CD4-positive, alpha-beta T cell (primary cell): ENCODE measurements at places on chromosomes 16 and 17.

GRCh38 chr16:87635541-87636049 is 33.3 kb downstream of the JPH3 start:
- no peaks in the 10 kb centered on the region for H3K36me3 ChIP-seq
- H3K4me3 ChIP-seq: peak overlapping the region; percentile 51
- no peaks in the 10 kb centered on the region for H3K27me3 ChIP-seq
- DNase-seq: peak; percentile 63
- H3K27ac ChIP-seq: no peak overlapping the region

DNA sequence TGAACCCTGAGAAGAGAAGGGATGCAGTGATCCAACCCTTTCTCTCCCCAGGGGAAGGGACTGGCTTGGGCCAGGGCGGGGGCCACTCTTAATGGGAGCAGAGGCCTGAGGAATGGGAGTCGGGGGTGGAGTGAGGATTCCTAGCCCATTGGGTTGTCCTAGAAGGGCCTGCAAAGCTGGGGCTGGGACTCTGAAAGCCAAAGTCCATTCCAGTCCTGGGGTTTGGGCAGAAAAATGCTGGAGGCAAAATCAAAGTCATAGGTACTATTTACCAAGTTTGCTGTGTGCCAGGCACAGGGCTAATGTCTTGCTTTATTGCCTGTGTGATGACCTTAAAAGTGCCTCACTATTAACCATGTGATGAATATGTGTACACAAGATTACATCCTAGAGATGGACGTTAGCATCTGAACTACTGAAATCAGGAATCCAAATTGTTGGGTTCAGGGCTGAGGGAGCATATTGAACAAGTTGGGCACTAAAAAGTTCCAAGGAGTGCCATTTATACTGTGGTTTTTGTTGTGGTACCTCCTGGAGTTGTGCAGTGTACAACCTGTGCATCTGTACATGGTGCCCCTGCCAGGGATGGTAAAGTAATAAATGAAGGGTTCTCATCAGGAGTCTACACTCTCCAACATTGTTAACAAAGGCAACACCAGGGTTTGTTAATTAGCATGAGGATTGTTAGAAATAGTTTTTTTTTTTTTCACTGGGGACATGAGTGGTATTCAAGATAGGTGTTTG is 84.4 kb upstream of the NKD1 start:
- DNase-seq: no peak
- H3K4me1 ChIP-seq: peaks cover 8% of the 10 kb centered on the region
- H3K27me3 ChIP-seq: peaks cover 9% of the 10 kb centered on the region
- no peaks in the 10 kb centered on the region for H3K36me3 ChIP-seq

GRCh38 chr16:24611310-24611709 is 71.9 kb downstream of the RBBP6 start:
- no peak overlapping the region for H3K4me3 ChIP-seq
- H3K4me1 ChIP-seq: peaks cover 7% of the 10 kb centered on the region
- H3K36me3 ChIP-seq: no peaks in the 10 kb centered on the region
- peaks cover 20% of the 10 kb centered on the region for H3K27me3 ChIP-seq

DNA sequence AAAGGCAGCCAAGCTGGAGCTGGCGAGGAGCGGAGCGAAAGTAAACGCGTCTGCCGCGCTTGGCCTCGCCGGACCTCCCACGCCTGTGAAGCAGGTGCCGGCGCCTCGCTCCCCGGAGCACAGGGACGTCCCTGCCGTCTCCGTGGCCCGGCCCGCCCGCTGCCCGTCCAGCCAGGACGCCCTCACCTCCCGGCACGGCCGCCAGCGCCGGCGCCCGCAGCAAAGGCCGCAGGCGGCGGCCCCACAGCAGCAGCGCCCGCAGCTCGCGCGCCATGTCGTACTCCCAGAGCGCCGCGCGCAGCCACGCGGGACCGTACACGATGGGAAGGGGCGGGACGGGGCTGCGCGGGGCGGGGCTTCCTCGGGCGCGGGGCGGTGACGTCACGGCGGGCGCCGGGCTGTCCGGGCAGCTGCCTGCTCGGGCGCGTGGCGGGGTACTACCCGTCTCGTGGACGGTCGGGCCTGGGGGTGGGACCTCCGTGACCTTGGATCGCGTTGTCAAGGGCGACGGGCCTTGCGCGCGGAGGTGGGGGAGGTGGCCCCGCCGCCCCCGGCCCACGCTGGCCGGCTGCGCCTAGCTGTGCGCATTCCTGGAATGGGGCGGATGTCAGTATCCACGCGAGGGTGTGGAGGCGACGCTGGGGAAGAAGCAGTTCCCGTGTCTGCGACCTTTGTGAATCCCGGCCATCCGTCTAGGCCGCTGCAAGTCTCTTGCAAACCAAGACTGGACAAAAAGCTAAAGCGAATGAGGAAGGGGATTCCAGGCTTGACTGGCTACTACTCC is at the start of gene TRAP1:
TSS of gene TRAP1 (minus strand) at position 290 of the 784 bp plus-strand sequence. CDS start at position 274, 16 bp downstream.
- H3K4me1 ChIP-seq: peaks cover 33% of the 10 kb centered on the region
- H3K36me3 ChIP-seq: peaks cover 14% of the 10 kb centered on the region
- peak within 1 kb of the TSS; percentile 72 for H3K27ac ChIP-seq
- DNase-seq: peak; percentile 94

DNA sequence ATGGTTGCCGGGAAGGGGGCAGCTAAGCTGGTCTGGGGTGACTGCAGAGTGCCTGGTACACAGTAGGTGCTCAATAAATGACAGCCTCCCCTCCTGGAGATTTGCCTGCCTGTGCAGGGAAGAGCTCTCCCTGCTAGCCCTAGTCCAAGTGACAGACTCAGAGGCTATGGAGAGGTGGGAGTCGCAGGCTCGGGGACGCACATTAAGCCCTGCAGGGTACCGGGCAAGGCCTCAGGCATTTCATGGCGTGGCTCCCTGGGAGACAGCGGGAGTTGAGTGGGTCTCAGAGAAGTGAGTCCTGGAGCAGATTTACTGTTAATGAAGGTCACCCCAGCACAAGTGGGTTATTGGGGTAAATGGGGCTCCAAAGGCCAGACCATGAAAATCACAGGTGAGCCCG is 132.2 kb upstream of the CDC42EP4 start:
- H3K4me3 ChIP-seq: no peak overlapping the region
- no peaks in the 10 kb centered on the region for H3K27me3 ChIP-seq
- no peak overlapping the region for H3K27ac ChIP-seq
- DNase-seq: no peak
- H3K36me3 ChIP-seq: no peaks in the 10 kb centered on the region

DNA sequence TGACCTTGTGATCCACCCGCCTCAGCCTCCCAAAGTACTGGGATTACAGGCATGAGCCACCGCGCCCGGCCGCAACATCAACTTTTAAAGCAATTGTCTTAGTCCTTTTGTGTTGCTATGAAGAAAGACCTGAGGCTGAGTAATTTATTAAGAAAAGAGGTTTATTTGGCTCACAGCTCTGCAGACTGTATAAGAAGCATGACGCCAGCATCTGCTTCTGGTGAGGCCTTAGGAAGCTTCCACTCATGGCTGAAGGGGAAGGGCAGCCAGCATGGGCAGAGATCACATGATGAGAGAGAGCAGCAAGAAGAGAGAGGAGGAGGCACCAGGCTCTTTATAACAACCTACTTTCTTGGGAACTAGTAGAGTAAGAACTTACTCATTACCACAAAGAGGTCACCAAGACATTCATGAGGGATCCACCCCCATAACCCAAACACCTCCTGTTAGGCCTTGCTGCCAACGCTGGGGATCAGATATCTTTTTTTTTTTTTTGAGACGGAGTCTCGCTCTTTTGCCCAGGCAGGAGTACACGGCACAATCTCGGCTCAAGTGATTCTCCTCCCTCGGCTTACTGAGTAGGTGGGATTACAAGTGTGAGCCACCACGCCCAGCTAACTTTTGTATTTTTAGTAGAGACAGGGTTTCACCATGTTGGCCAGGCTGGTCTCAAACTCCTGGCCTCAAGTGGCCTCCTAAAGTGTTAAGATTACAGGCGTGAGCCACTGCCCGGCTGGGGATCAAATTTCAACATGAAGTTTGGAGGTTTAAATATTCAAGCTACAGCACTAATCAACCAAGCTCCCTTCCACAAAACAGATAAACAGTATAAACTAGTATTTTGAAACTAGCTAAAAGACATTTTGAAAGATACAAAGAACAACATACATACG is 21.4 kb upstream of the GPT2 start:
- H3K4me3 ChIP-seq: no peak overlapping the region
- H3K27ac ChIP-seq: no peak overlapping the region
- peaks cover 4% of the 10 kb centered on the region for H3K4me1 ChIP-seq
- no peaks in the 10 kb centered on the region for H3K27me3 ChIP-seq
- H3K36me3 ChIP-seq: no peaks in the 10 kb centered on the region

- H3K27ac ChIP-seq: no peak overlapping the region
- DNase-seq: no peak
- no peaks in the 10 kb centered on the region for H3K36me3 ChIP-seq
- no peaks in the 10 kb centered on the region for H3K27me3 ChIP-seq
- no peaks in the 10 kb centered on the region for H3K4me1 ChIP-seq
These were observed 36.5 kb upstream of the SIAH1 start for GRCh38 chr16:48421741-48422140.

- DNase-seq: peak; percentile 75
- H3K27me3 ChIP-seq: peaks cover 44% of the 10 kb centered on the region
- no peak overlapping the region for H3K27ac ChIP-seq
- H3K36me3 ChIP-seq: no peaks in the 10 kb centered on the region
These were observed 7.8 kb downstream of the PMP22 start for GRCh38 chr17:15257258-15257788.

DNA sequence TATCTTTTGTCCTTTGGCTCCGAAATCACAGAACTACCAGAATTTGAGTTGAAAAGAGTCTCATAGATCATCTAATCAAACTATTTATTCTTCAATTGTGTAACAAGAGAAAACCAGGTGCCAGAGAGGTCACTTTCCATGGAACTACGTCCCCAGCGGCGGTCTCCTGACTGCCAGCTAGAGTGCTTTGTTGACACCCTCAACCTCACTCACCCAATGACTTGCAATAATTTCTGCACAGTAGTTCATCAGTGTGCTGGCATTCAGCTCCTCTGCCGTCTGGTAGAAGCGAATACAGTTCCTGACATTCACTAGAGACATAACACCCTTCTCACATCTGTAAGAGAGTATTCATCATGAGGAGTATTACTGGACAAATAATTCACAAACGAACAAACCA is 54.2 kb downstream of the ANKFY1 start:
- H3K4me1 ChIP-seq: peaks cover 7% of the 10 kb centered on the region
- peaks cover 57% of the 10 kb centered on the region for H3K36me3 ChIP-seq
- no peaks in the 10 kb centered on the region for H3K27me3 ChIP-seq
- no peak overlapping the region for H3K4me3 ChIP-seq

GRCh38 chr17:82486231-82487094 is 27.9 kb downstream of the NARF start:
- peaks cover 18% of the 10 kb centered on the region for H3K4me1 ChIP-seq
- H3K27me3 ChIP-seq: no peaks in the 10 kb centered on the region
- H3K4me3 ChIP-seq: no peak overlapping the region
- no peak overlapping the region for H3K27ac ChIP-seq
- H3K36me3 ChIP-seq: peaks cover 66% of the 10 kb centered on the region

DNA sequence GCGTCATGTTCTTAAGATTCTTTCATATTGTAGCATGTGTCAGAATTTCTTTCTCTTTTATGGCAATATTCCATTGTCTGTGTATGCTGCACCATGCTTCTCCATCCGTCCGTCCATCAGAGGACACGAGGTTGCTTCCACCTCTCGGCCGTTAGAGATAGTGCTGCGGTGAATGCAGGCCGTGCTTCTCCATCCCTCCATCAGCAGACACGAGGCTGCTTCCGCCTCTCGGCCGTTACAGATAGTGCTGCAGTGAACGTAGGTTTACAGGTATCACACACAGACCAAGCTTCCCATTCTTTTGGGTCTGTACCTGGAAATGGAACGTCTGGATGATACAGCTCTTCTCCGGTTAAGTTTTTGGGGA is 113.5 kb downstream of the CMIP start:
- peaks cover 4% of the 10 kb centered on the region for H3K4me1 ChIP-seq
- DNase-seq: no peak
- H3K4me3 ChIP-seq: no peak overlapping the region
- no peak overlapping the region for H3K27ac ChIP-seq
- H3K36me3 ChIP-seq: peaks cover 3% of the 10 kb centered on the region

DNA sequence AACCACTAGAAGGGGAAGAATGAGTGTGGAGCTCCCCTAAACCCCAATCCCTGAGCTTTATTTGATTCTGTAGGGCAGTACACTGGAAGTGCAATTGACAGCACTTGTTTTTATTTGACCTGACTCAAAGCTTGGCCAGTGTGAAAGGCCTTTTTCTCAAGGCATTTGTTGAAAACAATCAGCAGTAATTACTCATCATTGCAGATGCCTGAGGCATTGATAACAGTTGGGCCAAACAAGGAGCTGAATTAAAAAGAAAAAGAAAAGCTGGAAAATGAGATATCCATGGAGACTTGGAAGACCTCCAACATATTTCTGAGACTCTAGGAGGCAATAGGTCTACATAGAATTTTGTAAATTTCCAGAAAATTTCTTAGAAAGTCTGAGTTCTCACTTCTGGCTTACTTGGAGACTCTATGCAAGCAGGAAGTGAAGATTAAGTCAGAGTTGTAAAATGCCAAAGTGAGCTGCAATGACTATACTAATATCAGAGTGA is 200.8 kb upstream of the KCNJ16 start:
- no peak overlapping the region for H3K27ac ChIP-seq
- no peaks in the 10 kb centered on the region for H3K27me3 ChIP-seq
- H3K4me1 ChIP-seq: no peaks in the 10 kb centered on the region
- DNase-seq: no peak
- no peaks in the 10 kb centered on the region for H3K36me3 ChIP-seq

DNA sequence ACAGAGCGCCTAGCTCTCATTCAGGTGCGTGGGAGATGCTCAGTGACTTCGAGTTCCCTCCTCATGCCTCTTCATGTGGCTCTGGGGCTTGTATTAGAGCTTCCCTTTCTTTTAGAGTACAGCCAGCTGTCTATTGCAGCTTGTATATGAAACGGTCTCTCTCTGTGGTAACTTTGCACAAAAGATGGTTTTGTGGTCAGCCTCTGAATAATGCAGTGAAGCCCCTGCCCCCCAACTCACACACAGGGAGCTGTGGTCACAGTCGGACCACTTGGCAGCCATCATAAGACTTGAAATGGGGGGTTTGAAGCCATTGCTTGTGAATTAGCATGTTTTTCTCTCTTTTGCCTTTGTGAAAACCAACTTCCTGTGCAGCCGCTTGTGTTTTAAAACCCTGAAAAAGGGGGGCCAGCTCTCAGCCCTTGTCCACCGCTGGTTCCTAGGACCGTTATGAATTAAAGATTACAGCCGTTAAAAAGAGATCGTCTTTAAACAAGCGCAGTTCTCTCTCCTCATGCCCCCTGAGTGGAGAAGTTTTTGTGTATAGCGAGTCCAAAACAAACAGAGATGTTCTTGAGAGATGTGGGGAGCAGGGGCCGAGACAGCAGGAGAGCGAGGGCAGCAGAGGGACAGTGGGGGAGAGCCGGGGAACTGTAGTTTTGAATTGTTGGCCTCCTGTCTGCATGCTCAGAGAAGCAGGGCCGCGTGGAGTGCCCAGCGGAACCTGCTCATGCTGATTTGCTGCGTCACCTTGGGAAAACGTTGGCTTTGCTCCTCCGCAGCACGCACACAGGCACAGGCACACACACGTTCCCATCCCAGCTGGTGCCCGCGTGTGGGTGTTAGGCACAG is 199.0 kb downstream of the MSI2 start:
- no peak for DNase-seq
- H3K27me3 ChIP-seq: no peaks in the 10 kb centered on the region
- H3K27ac ChIP-seq: peak overlapping the region; percentile 36
- peak overlapping the region; percentile 13 for H3K4me3 ChIP-seq
- peaks cover 68% of the 10 kb centered on the region for H3K4me1 ChIP-seq

DNA sequence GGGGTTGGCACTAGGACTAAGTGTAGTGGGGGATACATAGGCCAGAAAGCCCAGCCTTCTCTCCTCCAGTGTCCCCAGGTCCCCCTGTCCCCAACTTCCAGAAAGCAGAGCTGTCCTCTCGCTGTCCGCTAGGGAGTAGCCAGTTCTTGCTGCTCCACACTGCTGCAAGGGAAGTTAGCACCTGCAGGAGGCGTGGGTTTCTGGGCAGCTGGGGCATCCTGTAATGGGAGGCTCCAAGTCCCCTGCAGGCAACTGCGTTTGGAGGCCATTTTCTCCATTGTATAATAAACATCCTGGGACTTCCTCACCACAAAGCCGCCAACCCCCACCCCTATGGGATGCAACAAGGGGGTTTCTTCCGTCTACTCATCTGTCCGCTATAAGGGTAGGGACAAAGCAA is 1.7 kb downstream of the RPRML start:
- no peaks in the 10 kb centered on the region for H3K36me3 ChIP-seq
- peaks cover 31% of the 10 kb centered on the region for H3K27me3 ChIP-seq
